ENCODE measurements at places on chromosomes 6 and 20.

- DNase-seq = no peak
These were observed 21.5 kb upstream of the CHD6 start for GRCh38 chr20:41639630-41640029.

GRCh38 chr6:36360241-36361054 is 23.8 kb upstream of the BNIP5 start:
- DNase-seq = peak; percentile 87

DNA sequence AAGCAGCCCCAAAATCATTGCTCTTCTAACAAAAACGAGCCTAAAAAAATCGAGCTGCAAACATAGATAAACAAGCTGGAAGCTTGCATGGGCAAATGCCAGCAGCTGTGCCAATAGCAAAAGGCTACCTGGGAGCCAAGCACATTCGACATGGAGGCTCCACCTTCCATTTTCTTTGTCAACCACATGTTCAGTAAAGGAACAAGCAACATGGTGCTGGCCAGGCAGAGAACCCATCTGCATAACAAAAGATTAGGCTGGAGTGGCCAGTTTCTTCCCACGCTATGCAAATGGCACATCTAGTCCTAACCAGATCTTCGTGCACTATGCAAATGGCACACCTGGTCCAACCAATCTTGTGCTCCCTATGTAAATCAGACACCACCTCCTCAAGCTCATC is 110.5 kb downstream of the KIF16B start:
- no peak for DNase-seq

DNA sequence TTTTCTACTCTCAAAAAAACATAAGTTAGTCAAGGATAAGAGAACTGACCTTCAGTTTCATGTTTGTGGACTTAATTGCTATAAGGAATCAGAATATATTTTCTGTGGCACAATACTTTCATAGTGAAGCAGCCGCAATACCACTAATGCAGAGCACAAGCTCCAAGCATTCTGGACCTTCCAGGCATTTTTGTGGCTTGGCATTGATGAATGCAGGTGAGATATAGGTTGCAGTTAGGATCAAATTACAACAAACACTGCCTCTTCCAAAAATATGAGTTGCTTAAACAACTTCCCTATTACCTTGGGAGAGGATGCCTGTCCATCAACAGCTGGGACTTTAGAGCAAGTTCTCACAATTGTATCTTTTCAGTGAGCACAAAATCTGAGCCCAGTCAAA is 162.8 kb upstream of the RSPO3 start:
- no peak for DNase-seq

GRCh38 chr6:83884523-83884922 is 25.0 kb downstream of the CYB5R4 start:
- peak; percentile 66 for DNase-seq

- DNase-seq = no peak
These were observed 48.3 kb downstream of the TXLNB start for GRCh38 chr6:139243536-139243935.

DNA sequence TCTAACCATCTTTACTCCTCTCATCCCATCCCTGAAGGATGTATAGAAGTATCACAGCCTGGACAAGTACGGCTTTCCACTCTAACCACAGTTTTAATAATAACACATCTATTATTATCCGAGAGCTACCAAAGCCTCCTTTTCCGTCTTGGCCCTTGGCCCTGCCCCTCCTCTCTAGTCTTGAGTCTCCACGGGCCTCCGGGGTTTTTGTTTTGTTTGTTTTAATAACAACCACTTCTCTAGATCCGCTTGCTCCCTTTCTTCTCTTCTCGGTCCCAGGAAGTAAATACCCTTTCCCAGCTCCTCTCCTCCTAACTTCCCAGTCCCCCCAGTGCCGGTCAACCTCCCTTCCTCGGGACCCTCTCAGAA is 661 bp downstream of the LCA5 start:
- peak; percentile 8 for DNase-seq

DNA sequence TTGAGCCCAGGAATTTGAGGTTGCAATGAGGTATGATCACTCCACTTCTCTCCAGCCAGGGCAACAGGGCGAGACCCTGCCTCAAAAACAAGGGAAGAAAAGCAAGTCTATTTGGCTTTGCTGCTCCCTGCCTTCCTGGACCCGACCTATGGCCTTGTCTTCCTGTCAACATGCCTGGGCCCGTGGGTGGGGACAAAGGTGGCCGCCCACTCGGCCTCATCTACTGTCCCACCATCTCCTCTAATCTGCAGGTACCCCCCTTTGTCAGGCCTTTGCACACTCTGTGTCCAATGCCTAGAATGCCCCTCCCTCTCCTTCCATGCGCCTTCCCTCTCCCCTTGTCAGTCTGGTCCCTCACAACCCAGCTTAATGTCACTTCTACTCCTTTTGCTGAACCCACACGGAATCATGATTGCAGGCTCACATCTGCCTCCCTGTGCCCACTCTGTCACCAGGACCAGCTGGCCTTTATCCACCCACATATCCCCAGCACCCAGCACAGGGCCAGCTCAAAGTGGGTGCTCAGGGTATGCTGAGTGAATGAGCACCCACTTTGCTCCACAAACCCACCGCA is 40.3 kb downstream of the MDFI start:
- no peak for DNase-seq

GRCh38 chr6:21476112-21476511 is 117.4 kb upstream of the SOX4 start:
- no peak for DNase-seq

DNA sequence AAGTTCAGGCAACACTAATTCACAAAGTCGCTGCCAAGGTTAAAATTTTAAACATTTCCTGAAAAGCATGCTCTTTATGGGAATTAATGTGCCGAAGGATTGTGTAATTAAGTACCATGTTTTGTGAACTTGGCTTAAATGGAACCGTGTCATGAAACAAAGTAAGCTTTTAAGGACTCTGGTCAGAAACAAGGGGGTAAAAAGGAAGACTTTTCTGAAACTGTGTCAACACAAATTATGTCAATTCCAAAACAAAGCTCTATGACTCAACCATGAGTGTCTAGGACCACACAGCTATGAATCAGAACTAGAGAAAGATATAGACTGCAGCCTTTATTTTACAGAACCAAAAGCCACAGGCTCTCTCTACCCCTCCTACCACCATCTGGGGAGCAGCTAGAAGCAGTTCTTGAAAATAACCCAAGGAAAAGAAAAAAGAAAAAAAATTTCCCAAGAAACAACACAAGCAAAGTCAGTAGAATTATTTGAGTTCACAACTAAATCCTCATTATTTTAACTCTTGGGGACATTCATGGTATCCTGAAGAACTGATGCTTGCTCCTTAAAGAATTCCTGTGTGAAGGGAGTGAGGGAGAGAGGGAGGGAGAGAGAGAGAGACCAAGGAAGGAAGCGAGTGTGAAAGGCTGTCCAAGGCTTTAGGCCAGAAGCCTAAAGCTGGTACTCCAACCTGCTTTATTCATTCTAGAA is 81.9 kb downstream of the ZMYND8 start:
- DNase-seq = peak; percentile 87

DNA sequence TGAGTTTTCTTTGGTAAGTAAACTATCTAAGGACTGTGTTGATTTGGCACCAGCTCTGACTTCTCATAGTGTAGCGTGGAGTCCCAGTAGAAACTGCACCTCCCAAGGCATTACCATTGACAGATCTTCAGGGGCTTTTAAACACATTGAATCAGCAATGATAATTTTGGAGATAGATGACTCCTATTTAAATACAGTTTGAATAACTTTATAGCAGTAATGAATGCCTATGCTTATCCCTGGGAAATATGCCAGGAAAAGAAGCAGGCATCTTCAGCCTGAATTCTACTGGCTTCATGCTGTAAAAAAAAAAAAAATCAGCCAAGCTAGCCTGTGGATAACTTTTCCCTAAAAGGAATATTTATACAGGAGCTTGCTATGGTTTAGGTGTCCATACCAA is 895.9 kb downstream of the EYS start:
- no peak for DNase-seq

DNA sequence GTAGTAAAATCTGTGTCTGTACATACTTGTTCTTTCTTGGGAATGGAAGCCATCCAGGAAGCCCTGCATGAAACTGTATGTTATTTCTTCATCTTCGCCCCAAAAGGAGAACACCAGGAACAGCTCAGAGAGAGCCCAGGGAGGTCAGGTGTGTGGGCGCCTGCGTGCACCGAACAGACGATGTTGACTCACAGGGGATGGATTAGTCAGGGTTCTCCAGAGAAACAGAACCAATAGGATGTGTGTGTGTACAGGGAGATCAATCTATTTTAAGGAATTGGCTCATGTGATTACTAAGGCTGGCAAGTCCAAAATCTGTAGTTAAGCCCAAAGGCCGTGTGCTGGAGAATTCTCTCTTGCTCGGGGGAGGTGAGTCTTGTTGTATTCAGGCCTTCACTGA is 45.7 kb downstream of the RNASET2 start:
- no peak for DNase-seq

DNA sequence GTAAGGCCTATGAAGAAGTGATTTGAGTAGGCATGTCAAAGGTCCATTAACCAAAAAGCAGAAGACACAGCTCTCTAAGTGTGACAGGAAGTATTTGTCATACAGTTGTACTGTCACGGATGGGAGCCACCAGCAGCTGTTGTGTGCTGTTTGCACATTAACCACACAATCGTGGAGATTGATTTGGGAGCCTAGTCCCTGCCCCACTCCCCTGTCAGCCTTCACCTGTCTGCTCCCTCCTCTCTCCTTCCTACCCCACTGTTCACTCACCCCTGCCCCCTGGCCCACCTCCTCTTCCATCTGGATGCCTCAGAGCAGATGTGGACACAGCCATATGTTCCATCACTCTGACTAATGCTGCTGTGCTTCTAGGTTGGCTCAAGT is 124.7 kb upstream of the SPACA1 start:
- no peak for DNase-seq

DNA sequence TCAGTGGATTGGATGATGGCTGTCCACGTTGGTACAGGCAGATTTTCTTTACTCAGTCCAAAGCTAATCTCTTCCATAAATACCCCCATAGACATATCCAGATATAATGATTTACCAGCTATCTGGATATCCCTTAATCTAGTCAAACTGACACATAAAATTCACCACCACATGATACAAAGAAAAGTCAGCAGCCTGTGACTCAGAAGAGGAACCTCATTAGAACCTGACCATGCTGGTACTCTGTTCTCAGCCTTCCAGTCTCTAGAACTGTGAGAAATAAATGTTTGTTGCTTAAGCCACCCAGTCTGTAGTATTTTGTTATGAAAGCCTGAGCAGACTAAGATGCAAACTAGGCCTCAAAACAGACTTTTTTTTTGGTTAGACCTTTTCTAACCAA is 431.3 kb upstream of the RNF217 start:
- no peak for DNase-seq

DNA sequence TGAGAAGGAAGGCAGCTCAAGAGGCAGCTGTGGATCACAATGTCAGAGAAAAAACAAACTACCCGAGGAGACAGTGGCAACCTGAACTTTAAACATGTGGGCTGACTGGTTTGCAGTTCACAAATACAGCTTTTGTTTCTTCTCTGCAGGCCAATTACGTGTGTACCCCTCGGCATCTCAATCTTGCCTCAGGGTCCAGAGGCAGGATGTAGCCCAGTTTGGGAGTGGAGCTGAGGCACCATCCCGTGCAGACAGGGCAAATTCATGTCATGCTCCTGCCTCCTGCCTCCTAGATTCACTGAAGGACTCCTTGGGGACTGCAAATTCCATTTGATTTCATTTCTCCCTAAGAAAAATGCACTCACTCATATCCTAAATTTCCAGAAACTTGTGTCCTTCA is 94.2 kb upstream of the KCNK16 start:
- DNase-seq = peak; percentile 99

GRCh38 chr6:111478749-111479148 is 4.3 kb downstream of the REV3L start:
- DNase-seq = peak; percentile 82

DNA sequence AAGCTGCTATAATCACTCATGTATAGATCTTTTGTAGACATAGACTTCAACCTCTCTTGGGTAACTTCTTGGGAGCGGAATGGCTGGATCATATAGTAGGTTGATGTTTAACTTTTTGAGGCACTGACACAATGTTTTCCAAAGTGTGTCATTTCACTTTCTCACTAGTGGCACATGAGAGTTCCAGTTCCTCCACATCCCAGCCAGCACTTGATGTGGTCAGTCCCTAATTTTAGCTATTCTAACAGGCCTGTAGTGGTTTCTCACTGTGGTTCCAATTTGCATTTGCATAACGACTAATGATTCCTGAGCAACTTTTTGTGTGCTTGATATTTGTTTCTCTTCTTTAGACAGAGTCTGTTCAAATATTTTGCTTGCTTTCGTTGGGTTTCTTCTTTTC is 221.3 kb downstream of the DLL1 start:
- DNase-seq = no peak

DNA sequence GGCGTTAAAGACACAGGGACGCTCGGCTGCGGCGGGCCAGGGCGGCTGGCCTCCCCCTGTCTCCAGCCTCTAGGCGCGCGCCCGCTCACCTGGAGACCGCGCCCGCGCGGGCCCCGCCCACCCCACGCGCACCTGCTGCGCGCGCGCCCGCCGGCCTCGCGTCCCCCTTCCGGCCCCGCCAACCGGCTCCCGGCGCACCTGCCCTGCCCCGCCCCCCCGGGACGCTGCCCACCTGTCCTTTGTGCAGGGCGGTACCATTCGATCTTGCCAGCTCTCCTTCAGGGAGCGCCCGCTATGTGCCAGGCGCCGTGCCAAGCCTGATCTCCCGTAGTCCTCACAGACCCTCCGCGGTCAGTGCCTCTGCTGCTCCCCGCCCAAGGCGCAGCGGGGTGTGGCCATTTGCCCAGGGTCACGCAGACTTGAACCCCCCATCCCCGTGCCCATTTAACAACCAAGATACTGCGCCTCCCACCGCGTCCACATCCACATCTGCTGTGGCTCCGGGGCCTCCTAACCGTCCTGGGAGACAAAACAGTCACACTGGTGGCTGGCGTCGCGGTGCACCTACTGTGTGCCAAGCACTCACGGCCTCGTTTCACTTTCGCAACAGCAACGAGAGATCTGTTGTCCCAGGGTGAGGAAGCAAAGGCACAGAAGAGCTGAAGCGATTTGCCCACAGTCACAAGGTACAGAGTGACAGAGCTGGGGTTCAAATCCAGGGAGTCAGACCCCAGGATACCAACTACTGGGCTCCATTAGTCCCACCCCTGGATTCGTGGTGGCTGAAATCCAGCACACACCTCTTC is 48.1 kb downstream of the NOL4L start:
- DNase-seq = no peak

GRCh38 chr6:7252390-7252789 is 60.6 kb downstream of the SSR1 start:
- no peak for DNase-seq

GRCh38 chr20:50379049-50379990 is 130.9 kb upstream of the PTPN1 start:
- peak; percentile 32 for DNase-seq

GRCh38 chr6:141988954-141989705 is 143.6 kb upstream of the GJE1 start:
- peak; percentile 78 for DNase-seq

DNA sequence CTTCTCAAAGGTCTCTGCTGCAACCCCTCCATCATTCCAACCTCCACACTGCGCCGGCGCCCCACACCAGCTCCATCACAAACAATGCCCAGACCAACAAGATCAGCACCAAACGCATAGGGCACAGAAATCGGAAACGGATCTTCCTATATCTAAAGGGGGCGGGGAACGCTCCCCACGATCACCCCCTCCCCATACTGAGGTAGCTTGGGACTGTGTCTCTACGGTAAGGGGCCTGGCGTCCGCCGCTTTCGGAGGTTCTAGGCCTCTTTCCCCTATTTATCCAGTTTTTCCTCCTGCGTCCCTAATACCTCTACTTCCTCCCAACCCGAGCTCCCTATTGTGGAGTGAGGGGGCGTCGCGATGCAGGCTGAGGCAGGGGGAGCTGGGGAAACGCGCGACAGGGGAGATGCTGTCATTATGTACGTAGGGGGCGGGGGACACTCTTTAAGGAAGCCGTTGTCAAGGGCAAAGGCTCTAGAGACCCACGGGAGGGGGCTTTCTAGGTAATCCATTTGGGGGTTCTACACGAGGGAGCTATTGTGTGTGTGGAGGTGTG is 909 bp downstream of the DNAAF9 start:
- DNase-seq = peak; percentile 5
